SK-N-SH treated with all-trans-retinoic acid at 6 μM for 48 hours (cell line): ENCODE measurements at places on chromosomes 1 and 21.

GRCh38 chr1:231446138-231446537 is 24.1 kb upstream of the EGLN1 start:
- ATAC-seq: no peak

- ATAC-seq: peak; percentile 54
These were observed 176.5 kb downstream of the TGFB2 start for GRCh38 chr1:218521414-218522169.

DNA sequence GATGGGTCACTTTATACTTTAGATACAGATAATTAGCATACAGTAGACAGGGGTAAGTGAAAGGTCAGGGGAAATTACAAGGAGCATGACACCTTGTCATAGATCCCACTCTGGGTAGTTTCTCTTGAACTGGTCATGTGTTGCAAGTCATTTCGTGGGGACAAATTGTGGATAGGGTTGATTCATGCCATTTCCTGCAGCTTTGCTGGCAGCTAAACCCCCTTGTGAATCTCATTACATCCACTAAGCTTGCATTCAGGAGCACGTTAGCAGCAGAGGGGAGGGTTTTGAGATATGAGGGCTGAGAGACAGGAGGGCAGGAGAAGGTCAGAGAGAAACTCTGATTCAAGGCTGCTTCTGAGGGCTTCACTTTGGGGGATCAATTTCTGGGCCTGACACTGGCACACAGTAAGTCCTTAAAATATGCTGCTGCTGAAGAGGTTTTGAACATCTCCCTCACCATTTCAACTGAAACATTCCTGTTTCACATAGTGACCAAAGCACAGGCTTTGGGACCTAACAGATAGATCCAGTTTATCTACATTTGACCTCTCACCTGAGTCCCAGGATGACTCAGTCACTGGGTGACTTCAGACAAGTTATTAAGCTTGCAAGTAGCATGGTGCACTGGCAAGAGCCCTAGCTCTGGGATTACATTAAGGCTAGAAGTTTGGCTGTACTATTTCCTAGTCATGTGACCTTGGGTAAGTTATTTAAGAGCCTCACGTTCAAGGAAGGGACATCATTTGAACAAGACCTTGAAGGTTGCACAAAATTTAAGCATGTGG is 206.0 kb upstream of the USP24 start:
- peak; percentile 43; the same call in 2 of the 3 replicates for ATAC-seq

DNA sequence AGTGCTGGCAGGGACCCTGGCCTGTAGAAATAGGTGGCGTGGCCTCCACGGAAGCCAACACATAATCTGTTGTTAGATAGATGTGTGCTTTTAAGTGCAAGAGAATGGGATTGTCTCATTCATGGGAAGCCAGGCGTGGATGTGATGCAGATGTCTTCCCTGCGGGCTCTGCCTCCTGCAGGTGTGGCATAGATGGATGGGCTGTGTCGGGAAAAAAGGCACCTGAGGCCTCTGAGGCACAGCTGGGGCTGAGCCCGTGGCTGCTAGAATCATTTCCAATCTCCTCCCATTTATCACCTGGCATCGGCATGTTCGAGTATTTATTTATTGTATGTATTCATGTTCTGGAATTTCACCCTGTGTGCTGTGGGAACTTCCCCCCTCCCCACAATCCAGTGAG is 353.4 kb upstream of the AJAP1 start:
- ATAC-seq: no peak

DNA sequence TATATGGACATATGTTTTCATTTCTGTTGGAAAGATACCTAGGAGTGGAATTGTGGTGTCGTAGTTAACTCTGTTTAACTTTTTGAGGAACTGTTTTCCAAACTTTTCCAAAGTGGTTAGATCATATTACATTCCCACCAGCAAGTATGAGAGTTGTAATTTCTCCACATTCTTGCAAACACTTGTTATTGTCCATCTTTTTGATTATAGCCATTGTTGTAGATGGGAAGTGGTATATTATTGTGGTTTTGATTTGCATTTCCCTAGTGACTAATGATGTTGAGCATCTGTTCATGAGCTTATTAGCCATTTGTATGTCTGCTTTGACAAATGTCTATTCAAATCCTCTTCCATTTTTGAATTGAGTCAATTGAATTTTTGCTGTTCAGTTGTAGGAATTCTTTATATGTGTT is 19.8 kb downstream of the CAMTA1 start:
- no peak for ATAC-seq

DNA sequence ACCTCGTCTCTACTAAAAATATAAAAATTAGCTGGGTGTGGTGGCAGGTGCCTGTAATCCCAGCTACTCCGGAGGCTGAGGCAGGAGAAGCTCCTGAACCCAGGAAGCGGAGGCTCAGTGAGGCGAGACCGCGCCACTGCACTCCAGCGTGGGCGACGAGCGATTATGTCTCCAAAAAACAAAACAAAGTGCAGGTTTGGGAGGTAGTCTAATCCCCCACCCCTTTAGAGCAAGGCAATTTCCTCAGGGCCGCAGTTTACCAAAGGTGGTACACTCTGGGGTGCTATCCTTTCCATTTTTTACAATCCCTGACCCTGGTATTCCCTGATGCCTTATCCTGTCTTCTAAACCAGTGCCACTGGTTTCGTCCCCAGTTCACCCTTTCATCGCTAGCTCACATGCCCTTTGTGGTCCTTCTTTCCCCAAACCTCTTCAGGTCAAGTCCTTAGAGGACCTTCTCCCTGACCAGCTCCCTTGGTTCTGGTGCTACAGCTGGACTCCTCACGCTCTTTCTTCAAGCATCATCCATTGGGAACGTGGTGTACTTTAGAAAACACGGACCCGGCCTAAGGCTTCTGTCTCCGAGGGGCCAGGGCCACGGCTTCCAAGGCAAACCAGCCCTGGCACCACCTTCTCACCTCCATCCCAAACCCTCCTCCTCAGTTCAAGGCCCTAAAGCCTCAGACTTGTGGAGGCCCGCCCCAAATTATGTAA is 873 bp downstream of the IFT25 start:
- peak; percentile 1; the same call in 1 of the 3 replicates for ATAC-seq
